ENCODE measurements at places on chromosomes 11 and 22.

DNA sequence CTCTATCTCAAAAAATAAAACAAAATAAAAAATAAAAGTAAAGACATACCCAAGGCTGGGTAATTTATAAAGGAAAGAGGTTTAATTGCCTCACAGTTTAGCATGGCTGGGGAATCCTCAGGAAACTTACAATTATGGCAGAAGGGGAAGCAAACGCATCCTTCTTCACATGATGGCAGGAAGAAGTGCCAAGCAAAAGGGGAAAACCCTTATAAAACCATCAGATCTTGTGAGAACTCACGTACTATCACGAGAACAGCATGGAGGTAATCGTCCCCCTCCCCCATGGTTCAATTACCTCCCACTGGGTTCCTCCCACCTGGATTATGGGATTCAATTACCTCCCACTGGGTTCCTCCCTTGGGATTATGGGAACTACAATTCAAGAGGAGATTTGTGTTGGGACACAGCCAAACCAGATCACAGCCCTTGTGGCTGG lies 8.3 kb upstream of the SSTR3 start:
- H3K36me3 ChIP-seq = no peaks in the 10 kb centered on the region
- no peak overlapping the region for H3K4me3 ChIP-seq
- no peaks in the 10 kb centered on the region for H3K27me3 ChIP-seq
- H3K27ac ChIP-seq = no peak overlapping the region

DNA sequence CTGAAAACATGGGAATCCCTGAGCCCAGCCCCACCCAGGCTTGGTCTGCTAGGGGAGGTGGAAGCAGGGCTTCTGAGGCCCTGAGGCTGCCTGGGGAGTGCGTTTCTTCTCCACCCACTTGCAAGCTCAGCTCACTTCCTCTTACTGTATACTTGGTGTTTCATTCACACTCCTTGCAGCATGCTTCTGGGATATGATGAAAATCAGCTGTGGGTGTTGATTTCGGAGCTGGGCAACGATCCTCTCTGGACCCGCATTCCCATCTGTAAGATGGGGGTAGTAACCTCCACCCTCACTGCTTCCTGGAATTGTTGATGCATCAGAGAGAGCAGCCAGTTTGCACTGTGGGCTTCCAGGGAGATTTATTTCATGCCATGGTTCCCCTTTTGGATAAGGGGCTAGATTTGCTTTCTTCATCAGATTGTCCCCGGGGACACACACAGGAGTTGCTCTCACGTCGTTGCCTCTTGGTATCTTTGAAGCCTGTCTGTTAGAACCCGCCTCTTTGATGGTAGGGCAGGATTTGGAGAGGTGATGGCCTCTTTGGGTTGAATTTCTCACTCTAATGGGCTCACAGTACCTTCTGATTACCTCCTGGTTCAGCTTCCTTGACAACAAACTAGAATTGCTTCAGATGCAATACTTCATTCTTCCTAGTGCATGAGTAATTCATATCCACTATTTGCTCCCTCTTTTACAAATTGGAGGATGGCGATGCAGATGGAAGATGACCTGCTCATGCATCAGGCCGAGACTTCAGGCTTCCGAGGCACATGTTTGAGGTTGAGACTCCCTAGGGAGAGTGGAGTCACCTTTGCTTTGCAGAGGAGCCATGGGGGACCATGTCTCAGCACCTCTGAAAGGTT lies 40.4 kb downstream of the BCR start:
- H3K4me3 ChIP-seq = no peak overlapping the region
- no peak overlapping the region for H3K27ac ChIP-seq
- no peak for DNase-seq
- peaks cover 46% of the 10 kb centered on the region for H3K4me1 ChIP-seq
- no peaks in the 10 kb centered on the region for H3K27me3 ChIP-seq

DNA sequence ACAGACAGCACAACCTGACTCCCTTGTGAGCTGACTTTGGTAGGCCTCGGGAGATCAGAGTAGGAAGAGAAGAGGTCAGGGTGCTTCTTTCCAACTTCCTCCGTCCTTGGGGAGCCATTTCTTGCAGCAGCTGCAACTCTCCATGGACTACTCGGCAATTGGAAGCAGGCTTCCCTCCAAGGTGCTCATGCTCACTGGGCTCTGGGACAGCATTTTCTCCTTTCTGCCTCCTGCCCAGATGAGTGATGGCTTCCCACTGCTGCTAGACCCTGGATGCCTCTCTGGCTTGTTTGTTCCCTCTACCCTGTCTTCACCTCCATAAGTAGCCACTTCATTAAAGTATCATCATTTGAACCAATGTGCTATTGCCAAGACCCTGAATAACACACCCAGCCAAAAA lies 8.2 kb upstream of the PRSS23 start:
- no peaks in the 10 kb centered on the region for H3K36me3 ChIP-seq
- H3K4me1 ChIP-seq = no peaks in the 10 kb centered on the region
- H3K27me3 ChIP-seq = no peaks in the 10 kb centered on the region

DNA sequence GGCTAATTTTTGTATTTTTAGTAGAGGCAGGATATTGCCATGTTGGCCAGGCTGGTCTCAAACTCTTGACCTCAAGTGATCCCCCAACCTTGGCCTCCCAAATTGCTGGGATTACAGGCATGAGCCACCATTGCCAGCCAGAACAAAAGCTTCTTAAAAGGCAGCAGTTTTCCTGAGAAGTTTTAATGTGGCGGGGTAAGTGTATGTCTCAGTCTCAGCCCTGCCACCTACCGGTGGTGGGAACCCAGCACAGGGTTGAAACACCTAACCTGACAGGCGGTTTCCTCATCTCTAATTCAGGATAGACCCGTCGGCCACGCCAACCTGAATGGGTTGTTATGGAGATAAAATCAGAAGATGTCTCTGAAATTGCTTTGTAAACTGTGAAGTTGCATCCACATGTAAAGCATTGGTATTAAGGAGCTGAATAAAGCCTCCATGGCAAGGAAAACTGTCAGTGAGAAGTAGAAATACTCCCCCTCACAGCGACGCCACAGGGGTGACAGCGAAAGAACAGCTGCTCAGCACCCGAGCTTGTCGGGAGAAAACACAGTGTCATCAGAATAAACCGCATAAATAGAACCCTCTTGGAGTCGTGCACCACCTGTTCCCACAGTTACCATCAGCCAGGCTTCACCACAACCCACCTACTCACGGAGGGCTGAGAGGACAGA lies 165.9 kb upstream of the NCAM1 start:
- DNase-seq = no peak
- H3K4me1 ChIP-seq = no peaks in the 10 kb centered on the region
- no peaks in the 10 kb centered on the region for H3K36me3 ChIP-seq

- no peak overlapping the region for H3K4me3 ChIP-seq
- no peaks in the 10 kb centered on the region for H3K4me1 ChIP-seq
- no peak for DNase-seq
- no peaks in the 10 kb centered on the region for H3K27me3 ChIP-seq
- no peak overlapping the region for H3K27ac ChIP-seq
- no peaks in the 10 kb centered on the region for H3K36me3 ChIP-seq
Observed at GRCh38 chr22:47175151-47176025, 412.9 kb downstream of the TBC1D22A start.

- H3K4me3 ChIP-seq = no peak overlapping the region
- peaks cover 40% of the 10 kb centered on the region for H3K36me3 ChIP-seq
- H3K4me1 ChIP-seq = peaks cover 10% of the 10 kb centered on the region
Observed at GRCh38 chr22:40401532-40401931, 31.1 kb downstream of the SGSM3 start.
